ENCODE measurements at places on chromosomes 16 and 17.

DNA sequence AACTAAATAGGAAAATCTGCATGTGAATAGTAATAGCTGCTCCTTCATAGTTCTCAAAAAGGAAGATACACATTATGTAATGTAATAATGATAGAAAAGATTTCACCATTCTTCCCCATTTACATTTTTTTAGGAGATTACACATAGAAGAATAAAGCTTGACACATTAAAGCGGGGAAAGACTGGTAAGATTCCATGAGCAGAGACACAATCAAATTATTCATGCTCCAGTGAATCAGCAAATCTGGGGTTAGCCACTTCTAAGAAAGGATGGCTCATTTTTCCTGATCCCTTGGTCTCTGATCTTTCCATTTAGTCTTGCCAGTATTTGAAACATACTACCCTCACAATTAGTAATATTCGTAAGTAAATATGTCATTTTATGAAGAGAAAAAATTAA lies 81.9 kb downstream of the CA4 start:
- DNase-seq = peak; percentile 23

GRCh38 chr17:66841328-66841727 lies 6.4 kb downstream of the CACNG5 start:
- no peak for DNase-seq

DNA sequence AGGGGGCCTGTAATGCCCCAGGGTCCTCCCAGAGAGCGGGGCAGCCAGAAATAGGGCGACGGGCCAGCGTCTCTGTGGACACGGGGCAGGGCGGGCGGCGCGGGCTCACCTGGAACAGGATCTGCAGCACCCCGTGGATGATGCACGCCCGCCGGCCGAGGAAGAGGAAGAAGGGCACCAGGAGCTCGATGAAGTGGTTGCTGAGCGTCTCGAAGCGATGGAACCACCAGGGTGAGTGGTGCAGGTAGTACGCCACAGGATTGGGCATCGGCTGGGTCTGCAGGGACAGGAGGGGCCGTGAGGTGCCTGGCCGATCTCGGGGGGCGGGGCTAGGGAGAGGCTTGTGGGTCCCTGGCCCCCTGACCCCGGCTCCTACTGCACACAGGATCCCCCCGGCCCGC lies 78.9 kb upstream of the GNG13 start:
- no peak for DNase-seq

GRCh38 chr17:30586818-30587595 lies 109.8 kb downstream of the GOSR1 start:
- peak; percentile 46 for DNase-seq

- no peak for DNase-seq
Measured at GRCh38 chr16:50296807-50297206, 30.5 kb downstream of the ADCY7 start.

GRCh38 chr17:75996665-75997590 lies 3.7 kb upstream of the CDK3 start:
- DNase-seq = peak; percentile 44

GRCh38 chr17:20280851-20281250 lies 186.5 kb downstream of the LGALS9B start:
- DNase-seq = no peak

DNA sequence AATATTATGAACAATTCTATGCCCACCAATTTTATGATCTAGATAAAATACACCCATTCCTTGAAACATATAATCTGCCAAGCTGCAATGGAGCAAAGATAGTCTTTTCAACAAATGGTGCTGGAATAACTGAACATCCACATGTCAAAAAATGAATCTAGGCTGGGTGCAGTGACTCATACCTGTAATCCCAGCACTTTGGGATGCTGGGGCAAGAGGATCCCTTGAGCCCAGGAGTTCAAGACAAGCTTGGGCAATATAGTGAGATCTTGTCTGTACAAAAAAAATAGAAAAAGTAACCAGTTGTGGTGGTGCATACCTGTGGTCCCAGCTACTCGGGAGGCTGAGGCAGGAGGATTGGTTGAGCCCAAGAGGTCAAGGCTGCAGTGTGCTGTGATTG lies 92.5 kb downstream of the N4BP1 start:
- no peak for DNase-seq

GRCh38 chr17:42681976-42682721 lies at the start of gene CNTNAP1:
TSS of gene CNTNAP1 (plus strand) at chr17:42682531. CDS start at chr17:42682830, 299 bp downstream.
- peak; percentile 80 for DNase-seq

GRCh38 chr17:31663576-31663975 lies 195.5 kb downstream of the COPRS start:
- DNase-seq = peak; percentile 58

DNA sequence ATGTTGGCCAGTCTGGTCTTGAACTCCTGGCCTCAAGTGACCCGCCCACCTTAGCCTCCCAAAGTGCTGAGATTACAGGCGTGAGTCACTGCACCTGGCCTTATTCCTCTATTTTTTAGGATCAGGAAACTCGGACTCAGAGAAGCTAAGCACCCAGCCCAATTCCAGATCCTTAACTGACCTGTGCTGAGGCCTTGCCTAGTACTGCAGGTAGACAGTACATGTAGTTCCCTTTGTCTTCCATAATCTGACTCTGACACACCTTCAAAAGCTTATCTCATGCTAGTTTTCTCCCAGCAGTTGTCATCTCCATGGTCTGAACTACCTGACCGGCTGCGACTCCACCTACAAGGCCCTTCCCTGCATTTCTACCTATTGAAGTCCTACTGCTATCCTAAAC lies 65.7 kb upstream of the AXIN2 start:
- no peak for DNase-seq

- DNase-seq = no peak
Measured at GRCh38 chr16:13906168-13907089, 13.5 kb upstream of the ERCC4 start.

DNA sequence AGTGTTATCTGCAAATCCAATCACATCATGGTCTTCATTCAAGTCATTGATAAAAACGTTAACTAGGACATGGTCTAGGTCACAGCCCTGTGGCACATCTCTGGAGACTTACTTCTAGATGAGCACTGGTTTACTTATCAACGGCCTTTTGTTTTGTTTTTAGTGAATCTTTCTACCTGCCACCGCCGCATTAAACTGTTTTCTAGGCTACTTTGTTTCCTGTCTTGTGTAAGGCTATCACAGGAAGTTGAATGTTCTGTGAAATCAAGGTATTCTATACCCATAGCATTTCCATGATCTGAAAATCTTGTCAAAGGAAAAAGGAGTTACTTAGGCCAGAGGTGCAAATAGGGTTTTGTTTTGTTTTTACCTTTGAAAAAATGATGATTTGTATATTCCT lies 26.9 kb downstream of the SOCS3 start:
- no peak for DNase-seq

DNA sequence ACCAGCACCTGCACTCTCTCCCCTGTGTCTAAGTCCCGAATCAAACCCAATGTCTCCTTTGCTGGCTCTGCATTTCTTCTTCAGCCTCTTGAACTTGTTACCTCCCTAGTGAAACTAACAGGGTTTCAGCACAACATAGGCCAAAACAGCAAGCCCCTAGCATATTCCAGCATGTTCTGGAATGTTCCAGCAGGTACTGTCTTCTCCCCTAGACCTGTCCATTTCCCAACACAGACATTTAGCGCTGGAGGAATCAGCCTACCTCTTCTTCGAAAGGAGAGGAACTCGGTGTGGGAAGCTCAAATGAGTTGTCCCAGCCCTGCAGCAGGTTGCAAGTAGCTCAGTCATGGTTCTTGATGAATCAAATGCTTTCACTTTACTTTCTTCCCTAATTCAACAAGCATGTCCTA lies 47.1 kb downstream of the LITAF start:
- DNase-seq = no peak

DNA sequence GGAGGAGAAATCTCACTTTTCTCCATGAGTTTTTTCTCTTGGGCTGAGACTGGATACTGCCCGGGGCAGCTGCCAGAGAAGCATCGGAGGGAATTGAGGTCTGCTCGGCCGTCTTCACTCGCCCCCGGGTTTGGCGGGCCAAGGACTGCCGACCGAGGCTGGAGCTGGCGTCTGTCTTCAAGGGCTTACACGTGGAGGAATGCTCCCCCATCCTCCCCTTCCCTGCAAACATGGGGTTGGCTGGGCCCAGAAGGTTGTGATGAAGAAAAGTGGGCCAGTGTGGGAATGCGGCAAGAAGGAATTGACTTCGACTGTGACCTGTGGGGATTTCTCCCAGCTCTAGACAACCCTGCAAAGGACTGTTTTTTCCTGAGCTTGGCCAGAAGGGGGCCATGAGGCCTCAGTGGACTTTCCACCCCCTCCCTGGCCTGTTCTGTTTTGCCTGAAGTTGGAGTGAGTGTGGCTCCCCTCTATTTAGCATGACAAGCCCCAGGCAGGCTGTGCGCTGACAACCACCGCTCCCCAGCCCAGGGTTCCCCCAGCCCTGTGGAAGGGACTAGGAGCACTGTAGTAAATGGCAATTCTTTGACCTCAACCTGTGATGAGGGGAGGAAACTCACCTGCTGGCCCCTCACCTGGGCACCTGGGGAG lies 19.1 kb downstream of the NGFR start:
- DNase-seq = no peak

GRCh38 chr16:22264786-22265185 lies 32.4 kb upstream of the POLR3E start:
- DNase-seq = no peak

DNA sequence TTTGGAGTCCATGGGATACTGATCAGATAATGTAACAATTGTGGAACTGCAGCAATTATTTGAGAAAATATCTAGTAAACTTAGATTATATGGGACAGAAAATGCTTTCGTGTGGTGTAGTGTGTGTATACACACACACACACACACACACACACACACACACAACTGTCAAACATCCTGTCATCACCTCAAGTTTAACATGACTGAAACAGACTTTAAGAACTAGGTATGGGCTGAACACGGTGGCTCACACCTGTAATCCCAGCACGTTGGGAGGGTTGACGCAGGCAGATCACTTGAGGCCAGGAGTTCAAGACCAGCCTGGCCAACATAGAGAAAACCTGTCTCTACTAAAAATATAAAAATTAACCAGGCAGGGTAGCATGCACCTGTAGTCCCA lies 544 bp upstream of the EVI2A start:
- no peak for DNase-seq

Measured in astrocyte of the spinal cord (primary cell).